Stimulated activated effector memory CD8-positive, alpha-beta T cell treated with anti-CD3 and anti-CD28 coated beads, Interleukin-12 subunit alpha, Interleukin-12 subunit beta, amount 100 ng/mL, for 72 hours (primary cell): ENCODE measurements at places on chromosomes 12 and 14.
A peak's percentile ranks its signal among the peaks of the same experiment; 100 is the strongest.

DNA sequence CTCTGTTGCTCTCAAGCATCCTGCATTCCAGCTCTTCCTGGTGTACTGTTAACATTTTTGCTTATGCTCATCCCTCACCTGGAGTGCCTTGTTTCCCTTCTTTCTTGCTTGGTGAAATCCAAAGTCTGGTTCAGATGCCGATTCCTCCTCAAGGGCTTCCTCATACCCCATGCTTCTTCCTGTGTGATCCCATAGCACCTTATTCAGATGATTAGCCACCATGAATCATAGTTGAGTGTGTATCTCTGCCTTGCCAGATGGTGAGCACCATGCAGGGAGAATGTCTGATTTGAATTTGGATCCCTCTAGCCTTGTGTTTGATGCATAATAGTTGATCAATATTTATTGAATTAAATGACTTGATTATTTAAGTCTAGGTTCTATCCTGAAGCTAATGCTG is 39.4 kb upstream of the ANO4 start:
- DNase-seq = no peak

- no peak for DNase-seq
Measured at GRCh38 chr14:53619691-53620231, 336.9 kb downstream of the BMP4 start.

DNA sequence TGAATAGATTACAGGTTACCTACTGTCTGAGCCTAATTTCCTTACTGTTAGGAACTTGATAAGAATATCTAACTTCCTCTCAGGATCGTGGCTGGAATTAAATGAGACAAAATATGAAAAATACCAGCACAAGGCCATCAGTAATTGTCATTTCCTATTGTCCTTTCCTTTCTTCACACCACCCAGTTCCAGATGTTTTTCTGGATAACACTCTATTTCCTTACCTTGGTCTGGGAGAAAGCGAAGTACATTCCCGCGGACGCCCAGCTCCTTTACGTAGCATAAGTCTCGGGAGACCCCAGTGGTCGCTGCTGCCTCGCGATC is 376 bp downstream of the GDF3 start:
- DNase-seq = no peak

GRCh38 chr14:99955826-99956455 is 109.3 kb upstream of the EVL start:
- DNase-seq = no peak

GRCh38 chr12:212715-213526 is 1.0 kb downstream of the SLC6A12 start:
- no peak for DNase-seq

DNA sequence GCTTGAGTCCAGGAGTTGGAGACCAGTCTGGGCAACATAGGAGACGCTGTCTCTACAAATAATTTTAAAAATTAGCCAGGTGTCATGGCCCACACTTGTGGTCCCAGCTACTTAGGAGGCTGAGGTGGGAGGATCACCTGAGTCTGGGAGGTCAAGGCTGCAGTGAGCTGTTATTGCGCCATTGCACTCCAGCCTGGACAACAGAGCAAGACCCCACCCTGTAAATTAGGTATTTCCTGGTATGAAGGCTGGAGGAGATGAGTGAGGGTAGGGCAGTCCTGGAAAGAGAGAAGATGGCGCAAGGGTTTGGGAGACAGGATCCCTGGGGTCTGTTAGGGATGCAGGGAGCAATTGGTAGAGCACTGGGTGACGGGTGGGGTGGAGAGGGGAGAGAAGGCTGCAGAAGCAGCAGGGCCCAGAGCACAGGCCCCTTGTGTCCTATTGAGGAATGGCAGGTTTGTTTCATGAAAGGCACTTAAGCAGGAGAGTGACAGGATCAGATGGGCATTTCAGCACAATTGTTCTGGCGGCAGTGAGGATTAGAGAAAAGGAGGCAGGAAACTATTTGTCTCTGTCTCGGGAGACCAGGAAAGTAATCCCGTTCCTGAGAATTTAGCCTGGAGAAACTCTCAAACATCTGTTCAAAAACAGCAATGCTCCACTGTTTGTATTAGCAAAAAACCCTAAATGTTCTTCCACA is 47.2 kb upstream of the KTN1 start:
- DNase-seq = no peak

DNA sequence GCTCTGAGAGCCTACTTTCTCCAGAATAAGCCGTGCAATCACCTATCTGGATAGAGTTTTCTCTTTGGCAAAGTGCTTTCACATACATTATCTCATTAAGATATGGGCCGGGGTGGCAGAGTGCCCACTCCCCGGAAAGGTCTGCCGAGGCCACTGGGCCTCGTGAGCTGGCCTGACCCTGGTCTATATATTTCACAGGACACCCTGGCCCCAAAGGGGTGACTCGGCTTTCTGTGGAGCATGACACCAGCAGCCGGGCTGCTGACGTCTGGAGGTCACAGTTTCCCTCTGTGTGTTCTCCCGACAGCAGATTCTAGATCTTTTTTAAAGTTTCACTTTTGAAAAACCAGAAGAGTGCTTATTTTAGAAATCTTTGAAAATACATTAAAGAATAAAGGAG is 27.9 kb upstream of the ATP2A2 start:
- DNase-seq = no peak

DNA sequence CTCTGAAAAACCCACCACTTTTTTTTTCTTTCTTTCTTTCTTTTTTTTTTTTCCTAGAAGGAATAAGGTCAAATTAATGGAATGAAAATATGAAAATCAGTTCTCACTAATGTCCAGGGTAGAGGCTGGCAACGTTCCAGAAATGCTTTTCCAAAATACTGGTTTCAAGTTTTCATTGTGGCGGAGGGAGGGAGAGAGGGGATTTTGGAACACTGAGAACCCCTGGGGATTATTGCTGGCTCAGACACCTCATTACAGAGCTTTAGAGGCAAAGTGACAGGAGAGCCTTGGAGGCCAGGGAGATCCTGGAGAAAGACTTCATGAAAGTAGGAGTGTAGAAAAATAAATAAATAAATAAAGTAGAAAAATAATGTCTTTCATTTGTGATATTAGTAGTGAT is 45.4 kb downstream of the ALX1 start:
- DNase-seq = no peak

GRCh38 chr12:45970391-45970790 is 20.0 kb downstream of the SCAF11 start:
- DNase-seq = no peak

GRCh38 chr12:47828976-47829482 is 9.3 kb upstream of the HDAC7 start:
- DNase-seq = no peak

DNA sequence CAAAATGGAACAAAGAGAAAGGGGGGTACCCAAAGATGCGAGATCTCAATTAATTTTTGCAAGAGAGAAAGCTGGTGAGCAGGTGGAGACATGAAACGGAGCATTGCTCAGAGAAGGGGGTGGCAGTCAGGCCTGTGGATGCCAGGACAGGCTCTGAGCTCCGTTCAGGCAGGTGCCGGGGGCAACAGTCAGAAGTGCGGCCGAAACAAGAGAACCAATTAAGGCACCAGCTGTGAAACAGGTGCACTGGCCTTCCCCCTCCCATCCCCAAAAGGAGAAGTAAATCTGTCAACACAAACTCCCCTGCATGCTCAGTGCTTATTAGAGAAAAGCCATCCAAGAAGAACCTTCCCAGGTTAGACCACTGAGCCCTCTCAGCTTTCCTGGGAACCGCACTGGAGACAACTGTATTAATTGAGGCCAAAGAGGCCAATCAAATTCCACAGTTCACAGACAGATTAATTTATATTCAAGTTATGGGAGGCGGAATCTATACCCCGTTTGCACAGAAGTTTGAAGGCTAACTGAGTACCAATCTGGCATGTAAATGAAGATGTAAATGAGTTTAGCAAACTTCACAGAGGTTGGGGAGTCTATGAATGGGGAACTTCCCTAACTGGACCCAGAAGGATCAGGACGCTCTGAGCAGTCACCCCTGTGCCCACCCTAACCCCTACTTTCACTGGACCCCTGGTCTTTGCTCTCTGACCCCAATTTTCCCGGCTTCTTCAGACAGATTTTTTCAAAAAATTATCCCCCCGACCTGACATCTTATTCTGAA is 20.9 kb downstream of the OAS2 start:
- DNase-seq = no peak

DNA sequence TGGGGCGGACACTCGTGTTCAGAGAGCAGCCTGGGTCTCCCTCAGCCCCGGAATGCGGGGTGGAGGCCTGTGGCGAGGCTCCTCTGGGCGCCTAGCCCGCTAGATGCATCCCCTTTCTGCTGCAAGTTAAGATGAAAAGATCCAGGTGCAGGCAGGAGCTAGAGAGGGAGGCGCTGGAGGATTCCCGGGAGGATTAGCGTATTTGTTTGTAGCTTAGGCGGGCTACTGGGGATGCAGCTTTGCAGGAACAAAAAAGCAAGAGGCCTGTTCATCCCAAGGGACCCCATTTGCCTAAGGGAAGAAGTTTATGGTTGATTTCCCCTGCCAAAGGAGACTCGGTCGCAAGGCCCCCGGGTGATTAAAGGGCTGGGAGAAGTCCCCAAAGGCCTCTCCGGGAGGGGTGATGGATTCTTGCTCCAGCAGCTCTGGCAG is 824 bp downstream of the CCDC177 start:
- DNase-seq = peak; percentile 54

DNA sequence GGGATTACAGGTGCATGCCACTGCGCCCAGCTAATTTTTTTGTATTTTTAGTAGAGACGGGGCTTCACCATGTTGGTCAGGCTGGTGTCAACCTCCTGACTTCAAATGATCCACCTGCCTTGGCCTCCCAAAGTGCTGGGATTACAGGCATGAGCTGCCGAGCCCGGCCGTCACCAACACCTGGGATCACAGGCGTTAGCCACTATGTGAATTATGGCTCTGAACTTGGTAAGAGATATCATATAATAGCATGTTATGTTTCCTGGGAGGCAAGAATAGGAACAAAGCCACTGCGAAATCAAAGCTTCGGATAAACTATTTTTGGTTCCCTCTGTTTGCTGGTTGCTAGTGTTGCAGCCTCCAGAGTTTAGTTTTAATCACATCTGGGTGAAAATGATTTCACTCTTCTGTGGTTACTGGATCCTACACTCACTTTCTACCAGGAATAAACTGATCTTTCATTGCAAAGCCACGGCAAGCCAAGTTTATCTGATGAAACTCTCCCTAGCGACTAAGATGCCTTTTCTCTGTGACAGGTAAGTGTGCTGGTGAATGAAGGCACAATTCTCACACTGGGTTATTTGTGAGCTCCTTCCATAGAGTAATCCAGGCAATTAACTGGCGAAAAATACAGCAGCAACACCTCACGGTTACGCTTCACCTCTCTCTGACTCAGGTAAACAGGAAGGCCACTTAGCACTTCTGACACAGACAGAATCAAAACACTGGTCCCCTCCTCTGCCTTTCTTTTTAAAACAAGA is 16.7 kb downstream of the SNRNP35 start:
- DNase-seq = no peak

GRCh38 chr12:93317227-93317626 is 60.5 kb upstream of the NUDT4 start:
- DNase-seq = no peak

- no peak for DNase-seq
Measured at GRCh38 chr12:16112130-16112529, 165.4 kb downstream of the SLC15A5 start.

- DNase-seq = no peak
Measured at GRCh38 chr14:100834794-100835547, 9.1 kb downstream of the MEG3 start.

DNA sequence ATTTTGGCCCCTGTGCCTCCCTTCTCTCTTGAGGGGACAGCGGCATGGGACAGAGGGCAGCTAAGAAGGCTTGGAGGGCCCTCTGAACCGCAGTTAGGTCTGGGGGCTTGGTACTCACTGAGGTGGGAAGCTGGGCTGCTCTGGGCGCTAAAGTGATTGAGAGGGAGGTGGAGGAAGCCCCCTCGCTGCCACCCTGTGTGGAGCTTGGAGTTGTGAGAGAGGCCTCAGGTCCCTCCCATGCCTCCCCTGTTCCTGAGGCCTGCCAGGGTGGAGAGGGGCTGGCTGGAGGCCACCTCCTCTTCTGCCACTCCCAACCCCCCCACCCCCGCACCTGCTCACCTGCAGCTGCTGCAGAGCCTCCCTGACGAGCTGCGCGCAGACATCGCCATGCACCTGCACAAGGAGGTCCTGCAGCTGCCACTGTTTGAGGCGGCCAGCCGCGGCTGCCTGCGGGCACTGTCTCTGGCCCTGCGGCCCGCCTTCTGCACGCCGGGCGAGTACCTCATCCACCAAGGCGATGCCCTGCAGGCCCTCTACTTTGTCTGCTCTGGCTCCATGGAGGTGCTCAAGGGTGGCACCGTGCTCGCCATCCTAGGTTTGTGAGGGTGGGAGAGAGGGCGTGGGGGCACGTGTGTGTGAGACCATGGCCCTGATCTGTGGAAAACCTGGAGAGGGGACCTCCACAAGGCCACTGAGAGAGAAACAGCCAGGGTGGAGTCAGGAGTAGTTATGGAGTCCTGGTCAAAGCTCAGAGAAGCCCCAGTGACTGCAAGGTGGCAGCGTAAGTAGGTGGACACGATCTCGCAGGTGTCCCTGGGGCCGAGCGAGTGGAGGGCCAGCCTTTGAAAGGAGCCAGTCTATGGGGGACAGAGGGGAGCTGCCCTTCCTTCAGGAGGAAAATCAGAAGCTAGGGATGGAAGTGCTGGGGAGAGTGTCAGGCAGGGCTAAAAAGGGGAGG is 11.2 kb downstream of the KCNH3 start:
- no peak for DNase-seq
